ENCODE measurements at places on chromosomes 7 and 10.

GRCh38 chr7:30906014-30906413 is 5.6 kb upstream of the AQP1 start:
- DNase-seq: peak; percentile 32

GRCh38 chr7:125506331-125506730 is 576.7 kb upstream of the POT1 start:
- no peak for DNase-seq

- no peak for DNase-seq
These were observed 38.7 kb upstream of the PCLO start for GRCh38 chr7:83201355-83201754.

- no peak for DNase-seq
These were observed 196.8 kb downstream of the TAX1BP1 start for GRCh38 chr7:27936768-27937102.

DNA sequence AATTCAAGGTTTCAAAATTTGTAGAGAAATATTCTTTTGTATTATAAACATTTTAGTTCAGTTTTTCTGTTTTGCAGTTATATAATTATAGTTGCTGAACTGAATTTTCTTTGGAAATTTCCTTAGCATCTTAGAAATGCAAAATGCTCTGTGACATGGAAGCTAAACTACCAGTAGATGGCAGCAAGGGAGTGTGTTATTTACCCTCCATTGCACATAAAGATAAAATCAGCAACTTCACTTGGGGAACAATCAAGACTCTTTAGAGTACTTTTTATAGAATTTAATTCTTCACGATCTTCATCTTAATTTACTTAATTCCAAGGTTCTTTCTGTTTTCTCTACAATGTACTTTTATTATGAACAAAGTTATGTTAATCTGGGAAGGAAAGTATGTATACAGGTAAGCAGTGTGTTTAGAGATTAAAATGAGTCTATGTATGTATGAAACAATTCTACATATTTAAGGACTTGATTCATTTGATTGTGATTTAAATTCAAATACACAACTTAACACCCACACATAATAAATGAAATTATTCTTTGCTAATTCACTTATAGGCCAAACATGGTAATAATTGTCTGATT is 404.2 kb downstream of the THSD7A start:
- DNase-seq: peak; percentile 28

- no peak for DNase-seq
These were observed 945.9 kb downstream of the GRID1 start for GRCh38 chr10:85420501-85421191.

DNA sequence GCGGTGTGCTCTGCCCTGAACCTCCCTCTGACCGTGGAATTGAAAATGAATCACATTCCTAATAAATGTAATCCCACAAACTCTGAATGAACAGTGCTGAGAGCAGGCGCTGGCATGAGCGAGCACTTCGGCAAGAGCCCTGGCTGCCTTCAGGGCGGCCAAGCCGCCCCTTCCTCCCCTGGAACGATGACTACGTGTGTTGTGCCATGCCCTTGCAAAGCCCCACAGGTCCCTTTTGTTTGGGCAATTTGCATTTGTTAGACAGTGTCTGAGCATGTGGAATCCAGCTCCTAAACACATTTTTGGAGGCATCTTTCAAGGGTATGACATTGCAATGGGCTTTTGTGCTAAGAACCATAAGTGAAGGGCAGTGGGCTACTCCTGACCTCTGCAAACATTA is 95.6 kb upstream of the MKI67 start:
- DNase-seq: no peak

DNA sequence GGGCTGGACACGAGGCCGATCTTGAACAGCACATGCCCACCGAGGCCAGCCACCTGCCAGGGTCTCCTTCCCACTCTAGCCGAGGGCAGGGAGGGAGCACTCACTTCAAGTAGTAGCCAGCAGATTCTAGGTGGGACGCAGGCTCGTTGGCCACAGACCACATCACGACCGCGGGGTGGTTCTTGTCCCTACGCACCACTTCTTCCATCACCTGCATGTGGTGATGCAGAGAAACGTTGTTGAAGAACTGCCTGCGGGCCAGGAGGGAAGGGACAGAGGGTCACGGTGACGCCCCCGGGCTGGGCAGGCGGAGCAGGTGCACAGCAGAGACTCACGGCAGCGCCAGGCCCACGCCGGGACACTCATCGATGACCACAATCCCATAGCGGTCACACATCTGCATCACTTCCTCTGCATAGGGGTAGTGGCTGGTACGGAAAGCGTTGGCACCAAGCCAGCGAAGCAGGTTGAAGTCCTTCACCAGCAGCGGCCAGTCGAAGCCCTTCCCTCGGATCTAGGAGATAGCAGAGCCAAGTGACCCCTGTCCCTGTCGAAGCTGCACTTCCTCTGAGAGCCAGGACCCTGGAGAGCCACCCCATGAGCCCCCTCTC is 7.7 kb downstream of the GUSB start:
- no peak for DNase-seq

GRCh38 chr10:100153239-100153825 is 32.5 kb downstream of the ERLIN1 start:
- DNase-seq: no peak

- no peak for DNase-seq
These were observed 76.8 kb downstream of the HGF start for GRCh38 chr7:81693080-81693479.
